ENCODE measurements at places on chromosomes 1 and 21.

GRCh38 chr1:77846966-77847365 lies 41.5 kb upstream of the NEXN start:
- DNase-seq = no peak

- no peak for DNase-seq
Measured at GRCh38 chr1:234533975-234534876, 55.2 kb upstream of the TARBP1 start.

- no peak for DNase-seq
Measured at GRCh38 chr1:181704546-181704945, 221.2 kb downstream of the CACNA1E start.

GRCh38 chr1:229714964-229715603 lies 89.0 kb downstream of the URB2 start:
- DNase-seq = peak; percentile 7

- no peak for DNase-seq
Measured at GRCh38 chr1:30329263-30329753, 394.1 kb downstream of the MATN1 start.

GRCh38 chr21:35737449-35737848 lies 322.9 kb downstream of the SETD4 start:
- DNase-seq = no peak

DNA sequence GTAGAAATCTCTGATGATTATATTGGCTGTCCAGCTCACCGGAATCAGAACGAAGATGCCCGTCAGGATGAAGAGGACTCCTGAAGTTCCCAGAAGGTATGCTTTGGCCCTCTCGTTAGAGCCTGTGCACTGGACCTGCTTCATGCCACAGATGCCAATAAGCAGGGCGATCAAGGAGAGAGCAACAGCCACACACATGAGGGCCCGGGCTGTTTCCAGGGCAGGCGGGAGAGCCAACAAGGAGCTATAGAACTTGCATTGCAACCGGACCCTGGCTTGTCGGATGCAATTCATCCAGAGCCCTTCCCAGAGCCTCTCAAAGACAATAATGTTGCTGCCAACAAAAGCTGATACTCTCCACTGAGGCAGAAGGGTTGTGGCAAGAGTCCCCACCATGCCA lies 434 bp downstream of the CLDN17 start:
- no peak for DNase-seq

GRCh38 chr1:82464362-82465001 lies 663.7 kb downstream of the ADGRL2 start:
- no peak for DNase-seq

Data from GM12864 (cell line).